Activated T-helper 1 cell treated with Interleukin-2 at 50 U/mL for 16 hours (primary cell): ENCODE measurements at places on chromosomes 11 and 22.
A peak's percentile ranks its signal among the peaks of the same experiment; 100 is the strongest.

DNA sequence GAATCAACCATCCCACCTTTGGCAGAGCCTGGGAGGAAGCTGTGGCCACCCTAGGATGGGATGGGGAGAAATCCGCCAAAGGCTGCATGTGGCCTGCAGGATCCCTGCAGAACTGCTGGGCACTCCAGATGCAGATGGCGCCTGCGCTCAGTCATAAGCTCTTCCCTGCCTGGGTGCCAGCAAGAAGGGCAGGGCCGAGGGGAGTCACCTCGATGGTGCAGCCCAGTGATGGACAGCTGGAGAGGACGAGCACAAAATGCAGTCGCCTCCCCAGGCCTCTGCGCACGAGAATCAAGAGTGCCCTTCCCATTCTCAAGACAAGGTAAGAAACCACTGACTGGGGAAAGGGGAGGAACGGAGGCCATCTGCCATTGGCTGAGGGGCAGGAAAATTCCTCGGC lies 693.6 kb downstream of the TBC1D22A start:
- no peak for DNase-seq

DNA sequence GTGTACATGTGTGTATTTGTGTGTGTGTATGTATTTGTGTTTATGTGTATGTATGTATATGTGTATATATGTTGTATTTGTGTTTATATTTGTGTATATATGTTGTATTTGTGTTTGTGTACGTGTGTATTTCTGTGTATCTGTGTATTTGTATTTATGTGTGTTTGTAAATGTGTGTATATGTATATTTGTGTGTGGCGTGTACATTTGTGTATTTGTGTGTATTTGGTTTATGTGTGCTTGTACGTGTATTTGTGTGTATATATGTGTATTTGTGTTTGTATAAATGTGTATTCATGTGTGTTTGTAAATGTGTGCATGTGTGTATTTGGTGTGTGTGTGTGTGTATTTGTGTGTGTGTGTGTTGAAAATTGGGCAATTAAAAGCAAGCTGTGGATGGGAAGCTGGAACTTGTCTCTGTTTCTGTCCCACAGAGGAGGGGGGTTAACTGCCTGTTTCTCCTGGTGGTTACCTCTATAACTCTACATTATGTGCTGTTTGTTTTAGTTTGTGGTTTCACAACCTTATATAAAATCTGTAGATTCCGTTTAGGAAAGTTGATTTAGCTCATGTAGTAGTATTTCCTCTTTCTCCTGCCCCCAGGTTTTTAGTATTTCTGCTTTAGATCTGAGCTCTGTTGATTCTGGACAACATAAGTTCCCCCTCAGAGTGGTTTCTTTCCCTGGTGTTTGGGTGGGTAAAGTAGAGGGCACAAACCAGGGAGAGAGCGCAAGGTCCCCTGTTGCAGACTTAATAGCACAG lies 28.9 kb downstream of the AP2A2 start:
- no peak for DNase-seq

- DNase-seq: no peak
Observed at GRCh38 chr11:13883589-13883988, 78.9 kb upstream of the SPON1 start.

GRCh38 chr11:125257751-125258150 lies 93.2 kb downstream of the PKNOX2 start:
- no peak for DNase-seq

DNA sequence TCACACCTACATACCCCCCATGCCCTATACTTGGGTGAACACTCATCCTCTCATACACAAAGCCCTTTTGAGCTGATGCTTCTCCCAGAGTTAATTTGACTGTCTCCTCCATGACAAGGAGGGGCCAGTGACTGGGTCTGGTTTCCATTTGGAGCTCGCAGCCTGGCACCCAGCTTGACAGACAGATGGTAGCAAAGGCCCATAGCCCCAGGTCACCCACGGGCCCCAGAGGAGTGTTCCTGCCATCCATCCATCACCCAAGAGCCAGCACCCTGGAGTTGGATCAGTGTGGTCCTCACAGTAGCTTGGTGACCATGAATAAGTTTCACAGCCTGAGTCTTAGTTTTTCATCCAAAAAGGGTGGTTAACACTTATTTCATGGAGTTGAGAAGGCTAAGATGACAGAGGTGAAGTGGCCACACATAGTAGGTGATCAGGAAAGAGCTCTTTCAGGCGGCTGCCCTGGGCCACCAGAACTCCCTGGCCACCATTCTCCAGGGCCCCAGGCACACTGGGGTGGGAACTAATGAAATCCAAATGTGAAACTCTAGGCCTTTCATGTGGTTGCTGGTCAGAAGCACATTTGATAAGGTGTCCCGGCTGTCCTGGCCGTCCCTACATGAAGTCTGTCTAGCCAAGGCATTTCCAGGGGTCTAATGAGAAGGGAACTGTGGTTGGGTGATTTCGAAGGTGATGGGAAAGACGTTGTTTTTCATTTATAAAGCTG lies 42.4 kb downstream of the LIF start:
- DNase-seq: no peak

- DNase-seq: no peak
Observed at GRCh38 chr11:127627629-127628457, 627.3 kb upstream of the KIRREL3 start.

DNA sequence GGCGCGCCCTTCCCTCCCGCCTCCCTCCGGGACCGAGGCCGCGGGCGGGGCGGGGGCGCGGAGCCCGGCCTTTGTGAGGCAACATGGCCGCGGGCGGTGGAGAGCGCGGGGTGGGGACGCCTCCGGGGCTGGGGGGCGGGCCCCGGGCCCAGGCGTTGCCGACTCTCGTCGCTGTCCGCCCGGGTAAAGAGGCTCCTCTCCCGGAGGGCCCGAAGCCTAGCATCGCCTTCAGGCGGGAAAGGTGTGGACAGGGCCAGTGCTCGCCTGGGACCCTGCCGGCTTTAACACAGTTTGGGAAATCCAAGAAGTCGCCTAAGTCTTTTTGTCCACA lies 369 bp downstream of the DGCR8 start:
- peak; percentile 63 for DNase-seq

DNA sequence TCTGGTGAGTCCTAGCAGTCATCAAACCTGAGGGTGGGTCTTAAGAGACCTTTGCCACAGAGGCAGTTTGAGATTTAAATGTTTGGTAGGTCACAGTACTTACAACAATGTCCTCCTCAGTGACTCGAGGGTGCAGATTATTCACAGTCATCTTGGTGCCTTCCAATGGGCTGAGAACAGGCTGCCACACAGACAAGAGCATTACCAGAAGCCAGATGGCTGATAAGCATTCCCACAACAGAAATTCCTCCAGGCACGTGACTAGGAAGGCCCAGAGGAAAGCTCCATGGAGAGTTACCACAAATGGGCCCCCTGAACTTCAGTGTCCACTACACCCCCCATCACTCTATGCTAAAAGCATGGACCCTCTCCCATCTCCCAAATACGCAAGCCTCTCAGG lies 19.2 kb downstream of the POLDIP3 start:
- DNase-seq: no peak

GRCh38 chr11:12066056-12066798 lies 44.2 kb upstream of the MICAL2 start:
- DNase-seq: no peak
